ENCODE measurements at places on chromosomes 2 and 18.

DNA sequence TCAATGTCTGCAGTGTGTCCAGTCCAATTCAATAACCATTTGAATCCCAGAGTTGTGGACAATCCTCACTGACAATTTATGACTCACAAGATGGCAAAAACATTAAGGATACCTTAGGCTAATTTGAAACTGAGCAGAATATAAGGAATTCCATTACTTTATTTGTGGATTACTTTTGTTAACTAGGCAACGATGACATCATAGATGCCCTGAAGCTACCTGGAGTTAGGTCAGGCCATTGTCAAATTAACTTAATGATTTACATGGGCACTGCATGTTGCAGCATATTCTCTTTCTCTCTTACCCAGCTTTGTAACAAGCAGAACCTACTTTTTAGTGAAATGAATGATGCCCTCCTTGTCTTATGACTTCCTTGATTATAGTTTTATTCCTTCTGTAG is 100.0 kb upstream of the CDCA7 start:
- DNase-seq, result no peak

- peak; percentile 38 for DNase-seq
These were observed 1.8 kb downstream of the MEMO1 start for GRCh38 chr2:32008805-32009515.

- DNase-seq, result no peak
These were observed 640.4 kb upstream of the CHAC2 start for GRCh38 chr2:53127061-53127650.

- DNase-seq, result no peak
These were observed 88.4 kb upstream of the CELF4 start for GRCh38 chr18:37654034-37654433.

- no peak for DNase-seq
These were observed 9.8 kb downstream of the LGALSL start for GRCh38 chr2:64463781-64464180.

DNA sequence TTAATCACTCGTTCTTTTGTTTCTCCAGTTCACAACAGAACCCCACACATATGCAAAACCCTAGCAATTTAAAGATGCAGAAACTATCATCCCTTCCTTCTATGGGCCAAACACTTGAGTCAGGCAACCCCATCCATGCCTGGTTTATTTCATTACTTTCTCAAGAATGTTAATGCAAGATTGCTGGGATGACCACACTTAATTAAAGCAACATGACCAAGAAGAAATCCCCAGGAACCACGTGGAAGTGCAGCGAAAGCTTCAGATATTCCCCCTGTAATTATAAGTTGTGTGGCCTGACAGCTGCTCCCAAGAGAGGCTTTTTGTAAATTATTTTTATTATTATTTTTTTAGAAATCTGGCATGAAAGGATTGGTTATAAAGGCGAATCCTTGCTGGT is 246.2 kb upstream of the ID2 start:
- DNase-seq, result no peak

GRCh38 chr2:45882707-45883602 is 231.5 kb downstream of the PRKCE start:
- DNase-seq, result no peak

GRCh38 chr2:135904341-135904989 is 28.2 kb upstream of the MCM6 start:
- DNase-seq, result no peak

DNA sequence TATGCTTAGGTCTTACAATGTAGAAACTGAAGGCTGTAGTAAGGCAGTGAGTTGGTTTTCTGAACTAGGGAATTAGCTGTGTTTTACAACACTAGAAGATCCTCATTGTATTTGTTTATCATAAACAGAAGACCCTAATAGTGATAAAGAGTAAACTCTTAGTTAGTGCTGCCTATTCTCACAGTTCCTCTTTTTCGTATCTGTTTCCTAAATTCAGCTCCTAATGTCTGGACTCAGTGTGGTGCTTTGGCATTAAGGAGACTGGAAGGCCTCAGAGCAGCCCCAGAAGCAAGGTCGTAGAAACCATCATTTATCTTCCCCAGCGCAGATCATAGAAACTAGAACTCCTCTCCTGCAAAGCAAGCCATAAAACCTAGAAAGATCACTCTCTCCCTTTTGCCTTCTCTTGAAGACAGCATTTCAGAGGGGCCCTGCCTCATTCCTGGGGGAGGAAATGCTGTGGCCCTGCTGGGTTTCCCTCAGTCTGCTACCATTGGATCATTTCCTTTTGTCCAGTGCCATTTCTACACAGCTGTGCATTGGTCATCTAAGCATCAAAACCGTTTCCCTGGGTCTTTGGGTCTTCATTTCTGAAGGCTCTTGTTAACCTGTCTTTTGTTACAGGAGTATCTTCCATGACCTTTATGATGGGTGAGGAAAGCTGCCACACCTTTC is 4.7 kb downstream of the ACP1 start:
- no peak for DNase-seq

DNA sequence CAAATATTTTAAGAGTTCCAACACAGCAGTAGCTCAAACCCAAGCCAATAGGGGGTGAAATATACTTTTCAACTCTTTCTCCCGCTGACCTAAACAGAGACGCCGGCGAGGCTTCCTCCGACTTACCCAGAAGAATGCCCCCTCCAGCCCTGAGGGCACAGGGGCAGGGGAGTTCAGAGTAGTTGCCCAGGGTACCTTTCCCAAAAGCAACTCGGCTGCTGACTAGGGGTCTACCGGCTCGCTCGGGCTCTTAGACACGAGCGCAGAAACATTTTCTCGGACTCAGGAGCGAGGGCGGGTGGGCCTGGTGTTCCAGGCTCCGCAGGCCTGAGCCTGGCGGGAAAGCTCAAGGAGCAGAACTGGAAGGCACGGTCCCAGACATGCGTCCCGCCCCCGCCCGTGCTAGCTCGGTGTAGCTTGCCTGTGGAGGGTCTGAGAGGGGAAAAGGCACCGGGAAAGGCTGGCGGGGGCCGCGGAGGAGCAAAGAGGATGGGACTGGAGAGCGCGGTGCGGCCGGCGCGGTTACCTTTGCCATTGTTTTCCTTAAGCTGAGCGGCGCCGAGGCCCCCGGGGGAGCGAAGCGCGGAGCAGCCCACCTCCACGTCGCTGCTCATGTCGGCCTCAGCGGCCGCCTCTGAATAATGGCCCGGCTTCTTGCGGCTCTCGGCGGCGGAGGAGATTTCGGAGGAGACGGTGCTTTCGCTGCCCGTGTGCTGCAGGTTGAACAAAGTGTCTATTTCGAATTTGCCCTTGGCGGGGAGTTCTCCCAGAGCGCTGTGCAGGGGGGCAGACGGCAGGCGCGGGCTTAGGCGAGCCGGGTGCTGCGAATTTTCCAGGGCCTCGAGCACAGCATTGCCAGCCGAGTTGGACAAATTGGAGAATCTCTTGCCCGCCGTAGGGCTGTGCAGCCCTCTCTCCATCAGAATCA is 674 bp downstream of the EVX2 start:
- no peak for DNase-seq

- DNase-seq, result no peak
These were observed 1.2 kb upstream of the ERFE start for GRCh38 chr2:238157506-238158017.

DNA sequence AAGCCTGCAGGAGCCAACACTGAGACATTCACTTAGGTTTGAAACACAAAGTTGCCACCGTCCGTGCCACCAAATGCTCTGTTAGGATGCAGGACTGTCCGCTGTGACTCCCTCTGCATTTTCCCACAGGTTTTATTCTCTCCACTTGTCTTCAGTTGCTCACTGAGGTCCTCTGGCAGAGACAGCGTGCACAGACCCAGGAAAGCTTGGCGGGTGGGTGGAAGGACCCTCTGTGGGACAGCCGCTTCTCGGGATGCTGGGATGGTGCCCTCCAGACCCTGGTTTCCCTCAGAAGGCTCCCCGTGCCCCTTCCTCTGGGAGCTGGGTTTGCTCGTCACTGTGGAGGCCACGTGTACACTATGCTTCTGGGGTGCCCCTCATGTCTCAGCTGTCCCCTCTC is 733.6 kb downstream of the GALR1 start:
- DNase-seq, result no peak

GRCh38 chr18:24959051-24959476 is 392.9 kb downstream of the ZNF521 start:
- DNase-seq, result no peak

GRCh38 chr2:9484533-9484932 is 10.2 kb downstream of the IAH1 start:
- DNase-seq, result no peak

GRCh38 chr2:194545978-194546377 is 1111.0 kb upstream of the SLC39A10 start:
- DNase-seq, result no peak

- peak; percentile 53 for DNase-seq
These were observed 13.6 kb downstream of the ARID5A start for GRCh38 chr2:96549967-96550786.

DNA sequence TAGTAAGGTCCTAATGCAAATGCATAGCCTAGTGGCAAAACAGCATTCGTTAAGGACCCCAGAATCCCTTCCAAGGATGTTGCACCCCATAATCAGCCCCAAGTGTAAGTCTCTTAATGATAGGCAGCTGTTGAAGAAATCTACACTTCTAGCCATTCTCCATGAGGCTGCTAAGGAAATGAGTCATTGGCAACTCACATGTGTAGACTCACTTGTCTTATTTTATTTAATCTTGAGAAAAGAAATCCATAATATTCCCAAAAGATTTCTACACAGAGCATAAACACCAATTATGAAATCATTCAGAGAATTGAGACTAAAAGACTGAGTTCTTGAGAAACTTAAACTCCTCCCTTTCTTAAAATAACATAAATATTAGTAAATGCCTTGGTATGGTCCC is 52.4 kb downstream of the AKAIN1 start:
- DNase-seq, result no peak

GRCh38 chr2:216770050-216770449 is 74.7 kb upstream of the IGFBP5 start:
- DNase-seq, result no peak

- no peak for DNase-seq
These were observed 5.9 kb downstream of the IWS1 start for GRCh38 chr2:127520424-127520823.

GRCh38 chr2:202278036-202278760 is 12.6 kb downstream of the NOP58 start:
- DNase-seq, result no peak

GRCh38 chr2:168611896-168612650 is 156.0 kb downstream of the CERS6 start:
- no peak for DNase-seq

- DNase-seq, result peak; percentile 46
These were observed 373.5 kb downstream of the EN1 start for GRCh38 chr2:118473846-118474540.

GRCh38 chr18:13940326-13940725 is 25.0 kb upstream of the MC2R start:
- DNase-seq, result no peak

DNA sequence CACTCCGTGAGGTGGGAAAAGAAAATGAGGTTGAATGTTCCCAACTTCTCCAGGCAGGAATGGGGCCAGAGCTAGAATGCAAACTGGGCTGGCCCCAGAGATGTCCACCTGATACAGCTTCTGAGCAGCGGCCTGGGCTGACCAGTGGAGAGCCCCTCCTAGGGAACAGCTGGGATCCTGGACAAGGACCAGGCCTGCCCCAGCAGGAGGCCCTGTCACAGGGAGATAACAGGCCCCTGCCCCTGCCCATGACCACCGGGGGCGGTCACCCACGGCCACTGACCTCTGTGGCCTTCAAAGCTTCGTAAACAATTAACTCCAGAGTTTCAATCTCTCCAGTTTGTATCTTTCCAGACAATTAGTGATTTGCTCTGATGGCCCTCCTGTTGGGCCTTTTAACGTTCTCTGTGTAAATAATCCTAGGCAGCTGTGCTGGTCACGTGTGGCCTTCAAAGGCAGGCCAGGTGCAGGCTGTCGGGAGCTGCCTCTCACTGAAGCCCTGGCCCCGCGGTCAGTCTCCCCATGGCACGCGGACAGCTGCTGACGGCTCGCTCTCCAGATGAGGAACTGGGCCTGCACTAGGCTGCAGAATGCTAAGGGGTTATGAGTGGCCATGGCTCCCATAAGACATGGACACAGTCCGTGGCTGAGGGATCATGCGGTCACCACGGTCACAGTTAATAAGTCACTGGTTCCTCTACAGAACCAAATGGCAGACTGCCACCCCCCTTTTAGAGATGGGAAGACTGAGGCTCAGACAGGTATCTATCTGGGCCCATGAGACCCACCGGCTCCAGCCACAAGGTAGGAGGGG is 9.2 kb downstream of the HS6ST1 start:
- DNase-seq, result no peak

- DNase-seq, result no peak
These were observed 827.6 kb upstream of the KLHL29 start for GRCh38 chr2:22557406-22557805.

DNA sequence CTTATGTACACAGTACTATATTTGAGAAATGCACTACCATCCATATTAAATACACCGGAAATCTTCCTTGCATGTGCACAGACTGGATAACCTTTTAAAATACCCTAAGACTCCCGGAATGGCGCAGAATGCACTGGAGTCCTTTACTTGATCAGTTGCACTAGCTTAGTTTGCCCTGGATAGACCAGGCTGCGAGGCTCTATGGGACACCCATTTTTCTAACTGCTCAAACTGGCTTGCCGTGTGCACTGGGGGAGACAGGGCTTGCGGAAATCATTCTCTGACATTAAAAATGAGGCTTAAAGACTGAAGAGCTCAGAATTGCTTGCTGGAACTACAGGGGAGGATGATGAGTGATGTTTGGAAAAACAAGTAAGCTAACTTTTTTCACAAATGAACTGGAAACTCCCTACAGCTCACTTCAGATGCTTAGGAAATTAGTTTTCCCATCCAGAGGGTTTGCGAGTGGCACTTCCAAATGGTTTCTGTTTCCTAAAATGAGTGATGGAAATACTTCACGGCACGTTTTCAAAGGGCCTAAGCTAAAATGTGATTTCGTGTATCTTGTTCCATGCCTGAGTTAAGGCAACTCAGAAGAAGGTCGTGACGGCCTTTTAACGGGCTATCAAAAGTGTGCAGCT is 2.7 kb downstream of the NCK2 start:
- no peak for DNase-seq

GRCh38 chr2:135256531-135257260 is 204.6 kb downstream of the RAB3GAP1 start:
- no peak for DNase-seq

DNA sequence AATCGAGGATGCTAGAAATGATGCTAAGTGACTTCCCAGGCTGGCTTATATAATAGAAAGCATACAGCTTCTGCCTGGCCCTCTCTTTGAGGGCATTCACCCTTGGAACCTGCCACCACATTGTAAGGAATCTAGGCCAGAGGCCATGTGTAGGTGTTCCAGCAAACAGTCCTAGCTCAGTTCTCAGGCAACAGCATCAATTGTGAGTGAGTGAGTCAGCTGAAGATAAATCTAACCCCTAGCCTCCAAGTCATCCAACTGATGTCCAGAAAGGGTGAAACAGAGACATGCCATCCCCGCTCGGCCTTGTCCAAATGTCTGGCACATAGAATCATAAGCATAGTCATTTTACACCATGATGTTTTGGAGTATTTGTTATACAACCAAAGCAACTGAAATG is 324.3 kb upstream of the KLHL14 start:
- no peak for DNase-seq
